GM23248 (cell line): ENCODE measurements at places on chromosomes 7 and 10. TPM values are rescaled to one million over a fixed set of nuclear protein-coding genes. Genes with fewer than 3 reads are reported as not detected.

- H3K27me3 ChIP-seq, result no peaks in the 10 kb centered on the region
- peak; percentile 81 for DNase-seq
- H3K4me3 ChIP-seq, result no peak overlapping the region
- H3K27ac ChIP-seq, result no peak overlapping the region
Observed at GRCh38 chr7:95686109-95686508, 86.2 kb upstream of the DYNC1I1 start.

- H3K4me1 ChIP-seq, result no peaks in the 10 kb centered on the region
- H3K27me3 ChIP-seq, result peaks cover 91% of the 10 kb centered on the region
- peak overlapping the region; percentile 48 for H3K4me3 ChIP-seq
- DNase-seq, result peak; percentile 77
- no peak overlapping the region for H3K27ac ChIP-seq
Observed at GRCh38 chr10:117165538-117166417, 27.7 kb upstream of the VAX1 start.

DNA sequence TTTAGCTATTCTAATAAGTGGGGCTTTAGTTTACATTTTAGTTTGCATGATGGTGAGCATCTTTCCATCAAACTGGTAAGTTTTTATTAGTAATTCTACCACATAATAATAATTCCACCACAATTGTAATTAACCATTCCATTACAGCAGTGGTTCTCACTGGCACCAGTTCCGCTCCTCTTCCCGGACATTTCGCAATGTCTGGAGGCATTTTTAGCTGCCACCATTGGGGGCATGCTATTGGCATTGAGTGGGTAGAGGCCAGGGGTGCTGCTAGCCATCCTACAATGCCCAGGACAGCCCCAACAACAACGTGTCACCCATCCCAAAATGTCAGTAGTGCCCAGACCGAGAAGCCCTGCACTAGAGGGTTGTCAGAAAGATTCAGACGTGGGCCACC lies 31.4 kb downstream of the ADRB1 start:
- no peak overlapping the region for H3K4me3 ChIP-seq
- H3K27me3 ChIP-seq, result peaks cover 5% of the 10 kb centered on the region
- DNase-seq, result no peak
- no peak overlapping the region for H3K27ac ChIP-seq

UPK3BL2 gene
- total RNA-seq, result 1.6 TPM in 1 of 2 replicates, not detected in the other

HOXA3 gene
- total RNA-seq, result 0.63 and 2.1 TPM in 2 replicates

GRCh38 chr7:151920488-151920887 lies 35.8 kb upstream of the GALNTL5 start:
- no peak for DNase-seq
- no peak overlapping the region for H3K4me3 ChIP-seq
- H3K27me3 ChIP-seq, result peaks cover 52% of the 10 kb centered on the region

GRCh38 chr10:6957851-6958250 lies 377.8 kb upstream of the PRKCQ start:
- H3K36me3 ChIP-seq, result no peaks in the 10 kb centered on the region
- no peak overlapping the region for H3K4me3 ChIP-seq
- H3K27me3 ChIP-seq, result no peaks in the 10 kb centered on the region
- no peaks in the 10 kb centered on the region for H3K4me1 ChIP-seq
- no peak for DNase-seq

DNAJC1 gene
- 50.9 and 218 TPM in 2 replicates for total RNA-seq

DNA sequence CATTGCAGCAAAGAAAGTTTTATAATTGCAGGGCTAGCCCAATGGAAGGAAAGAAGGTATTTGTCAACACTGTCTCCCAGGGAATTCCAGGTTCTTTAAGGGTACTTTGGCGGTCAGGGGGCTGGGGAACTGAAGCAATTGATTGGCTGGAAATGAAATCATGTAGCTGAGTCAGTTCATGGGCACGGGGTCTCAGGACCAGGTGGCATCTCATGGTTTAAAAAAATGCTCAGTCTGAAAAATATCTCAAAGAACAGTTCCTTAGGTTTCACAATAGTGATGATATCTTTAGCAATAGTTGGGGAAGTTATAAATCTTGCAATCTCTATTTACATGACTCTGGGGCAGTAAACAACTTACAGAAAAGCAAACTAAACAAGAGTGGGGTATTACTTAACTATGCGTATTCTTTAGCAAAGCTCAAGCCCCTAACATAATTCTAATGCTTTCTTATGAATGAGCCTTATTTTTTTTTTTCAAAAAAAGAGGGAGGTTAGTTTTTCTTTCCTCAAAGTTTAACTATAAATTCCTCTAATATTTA lies 376.9 kb upstream of the NRG3 start:
- no peak for DNase-seq
- H3K4me1 ChIP-seq, result no peaks in the 10 kb centered on the region
- H3K27ac ChIP-seq, result no peak overlapping the region
- no peaks in the 10 kb centered on the region for H3K36me3 ChIP-seq

- no peaks in the 10 kb centered on the region for H3K27me3 ChIP-seq
- H3K27ac ChIP-seq, result no peak overlapping the region
- H3K36me3 ChIP-seq, result no peaks in the 10 kb centered on the region
Observed at GRCh38 chr7:47847207-47847606, 101.1 kb downstream of the PKD1L1 start.

- H3K27me3 ChIP-seq, result no peaks in the 10 kb centered on the region
- no peak overlapping the region for H3K4me3 ChIP-seq
- peaks cover 6% of the 10 kb centered on the region for H3K4me1 ChIP-seq
- peak; percentile 88 for DNase-seq
- H3K36me3 ChIP-seq, result no peaks in the 10 kb centered on the region
- no peak overlapping the region for H3K27ac ChIP-seq
Observed at GRCh38 chr10:43211030-43211429, 55.8 kb downstream of the RASGEF1A start.

ZSCAN25 gene
- 7.2 and 9.7 TPM in 2 replicates for total RNA-seq

DNA sequence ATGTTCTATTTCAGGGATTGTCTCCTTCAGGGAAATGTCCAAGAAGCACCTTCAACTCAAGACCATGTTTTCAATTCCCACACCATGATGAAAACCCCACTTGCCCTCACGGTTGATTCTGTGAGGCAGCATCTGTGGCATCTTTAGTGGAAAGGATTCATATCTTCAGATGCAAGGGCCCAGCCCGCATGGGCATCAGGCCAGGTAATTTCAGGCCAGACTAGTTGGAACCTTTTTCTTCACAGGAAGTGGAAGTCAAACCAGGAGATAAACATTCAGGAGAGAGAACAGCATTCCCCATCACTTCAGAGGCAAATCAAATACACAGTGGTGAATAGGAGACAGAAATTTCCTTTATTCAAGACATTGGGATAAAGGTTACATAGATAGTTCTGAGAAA lies 88.8 kb downstream of the JCAD start:
- H3K27me3 ChIP-seq, result 0 out of 2 replicates have a peak, but pooled peaks cover 9% of the 10 kb centered on the region
- H3K4me1 ChIP-seq, result no peaks in the 10 kb centered on the region
- no peaks in the 10 kb centered on the region for H3K36me3 ChIP-seq
- H3K27ac ChIP-seq, result no peak overlapping the region

NODAL gene
- not detected in 2 replicates for total RNA-seq

DNA sequence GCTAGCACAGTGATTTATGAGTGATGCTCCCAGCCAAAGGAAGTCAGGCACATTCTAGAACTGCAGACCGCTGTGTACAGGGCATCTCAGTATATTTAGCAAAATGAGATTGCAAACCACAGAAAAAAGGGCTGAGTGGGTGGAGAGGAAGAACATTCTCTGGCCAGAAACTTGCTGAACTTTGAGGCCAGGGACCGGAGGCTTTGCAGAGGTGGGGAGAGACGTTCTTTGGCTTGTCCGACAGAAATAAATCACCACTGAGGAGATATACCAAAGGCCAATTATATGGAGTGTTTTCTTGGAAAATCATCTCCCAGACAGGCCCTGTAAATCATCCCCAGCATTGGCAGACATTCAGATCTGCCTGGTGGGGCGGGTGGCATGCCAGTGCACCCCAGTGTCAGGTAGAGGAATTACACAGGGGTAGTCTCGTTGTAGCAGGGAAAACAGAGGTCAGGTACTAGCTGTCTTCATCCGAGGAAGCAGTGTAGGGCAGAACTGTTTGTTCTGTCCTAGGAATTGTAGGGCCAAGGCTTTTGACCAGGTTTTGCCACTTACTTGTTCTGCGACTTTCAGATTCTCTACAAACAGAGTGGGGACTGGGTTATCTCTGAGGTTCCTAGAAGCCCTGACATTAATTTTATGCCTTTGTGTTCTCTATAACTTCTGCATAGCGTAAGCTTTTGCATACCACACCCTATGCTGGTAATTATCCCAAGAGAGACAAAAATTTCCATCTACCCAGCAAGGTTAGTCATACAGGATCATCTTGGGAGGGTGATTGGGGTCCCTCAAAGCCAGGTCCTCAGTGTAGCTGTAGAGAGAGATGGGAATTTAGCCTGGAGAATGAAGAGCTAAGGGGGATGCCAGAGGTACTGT lies 655.6 kb downstream of the LRMDA start:
- H3K4me3 ChIP-seq, result peak overlapping the region; percentile 15
- no peaks in the 10 kb centered on the region for H3K36me3 ChIP-seq
- DNase-seq, result peak; percentile 74
- no peaks in the 10 kb centered on the region for H3K27me3 ChIP-seq

DNA sequence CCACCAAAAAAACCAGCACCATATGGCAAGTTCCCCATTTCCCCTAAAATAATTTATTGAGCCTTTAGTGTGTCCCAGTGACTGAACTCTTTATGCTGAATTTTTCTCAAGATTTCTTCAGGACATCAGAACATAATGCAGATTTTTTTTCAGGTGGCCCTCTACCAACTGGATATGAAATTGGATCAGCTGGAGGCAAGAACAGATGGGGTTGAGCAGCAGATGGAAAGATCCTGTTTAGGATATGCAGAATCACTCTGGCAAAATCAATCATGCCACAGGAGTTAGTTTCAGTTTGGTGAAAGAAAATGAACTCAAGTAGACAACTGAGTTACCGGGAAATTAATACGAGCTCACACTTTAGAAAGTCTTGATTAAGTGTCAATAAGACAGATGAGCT lies 761.5 kb upstream of the C7orf33 start:
- H3K27ac ChIP-seq, result no peak overlapping the region
- no peak overlapping the region for H3K4me3 ChIP-seq
- H3K27me3 ChIP-seq, result no peaks in the 10 kb centered on the region
- no peaks in the 10 kb centered on the region for H3K36me3 ChIP-seq

GRCh38 chr10:77120012-77120411 lies 517.6 kb downstream of the KCNMA1 start:
- no peak overlapping the region for H3K27ac ChIP-seq
- no peaks in the 10 kb centered on the region for H3K4me1 ChIP-seq
- H3K27me3 ChIP-seq, result no peaks in the 10 kb centered on the region
- no peak overlapping the region for H3K4me3 ChIP-seq
- no peaks in the 10 kb centered on the region for H3K36me3 ChIP-seq

GRCh38 chr7:131721660-131722059 lies 165.2 kb upstream of the PODXL start:
- H3K36me3 ChIP-seq, result no peaks in the 10 kb centered on the region
- H3K4me3 ChIP-seq, result no peak overlapping the region
- H3K4me1 ChIP-seq, result no peaks in the 10 kb centered on the region
- H3K27me3 ChIP-seq, result no peaks in the 10 kb centered on the region
- DNase-seq, result peak; percentile 8

- no peak overlapping the region for H3K4me3 ChIP-seq
- H3K27me3 ChIP-seq, result no peaks in the 10 kb centered on the region
- peak overlapping the region; percentile 99 for H3K27ac ChIP-seq
- peaks cover 52% of the 10 kb centered on the region for H3K4me1 ChIP-seq
- no peaks in the 10 kb centered on the region; the same call in 1 of the 2 replicates for H3K36me3 ChIP-seq
- no peak for DNase-seq
Observed at GRCh38 chr10:79396520-79396919, 48.9 kb downstream of the ZCCHC24 start.
